ENCODE measurements at places on chromosomes 13 and 19. TPM values are rescaled to one million over a fixed set of nuclear protein-coding genes. Genes with fewer than 3 reads are reported as not detected.

WDR62 gene
- total RNA-seq: 4.6 TPM

CCNE1 gene
- 8.2 TPM for total RNA-seq

UPK1A gene
- total RNA-seq: not detected

ADGRE2 gene
- total RNA-seq: 1.2 TPM

ITGBL1 gene
- 0.38 TPM for total RNA-seq

Data from thymus (tissue), 14 donors.